NCI-H748 treated with DMSO at 0.1 percent for 48 hours (cell line): ENCODE measurements at places on chromosomes 3 and 15.

DNA sequence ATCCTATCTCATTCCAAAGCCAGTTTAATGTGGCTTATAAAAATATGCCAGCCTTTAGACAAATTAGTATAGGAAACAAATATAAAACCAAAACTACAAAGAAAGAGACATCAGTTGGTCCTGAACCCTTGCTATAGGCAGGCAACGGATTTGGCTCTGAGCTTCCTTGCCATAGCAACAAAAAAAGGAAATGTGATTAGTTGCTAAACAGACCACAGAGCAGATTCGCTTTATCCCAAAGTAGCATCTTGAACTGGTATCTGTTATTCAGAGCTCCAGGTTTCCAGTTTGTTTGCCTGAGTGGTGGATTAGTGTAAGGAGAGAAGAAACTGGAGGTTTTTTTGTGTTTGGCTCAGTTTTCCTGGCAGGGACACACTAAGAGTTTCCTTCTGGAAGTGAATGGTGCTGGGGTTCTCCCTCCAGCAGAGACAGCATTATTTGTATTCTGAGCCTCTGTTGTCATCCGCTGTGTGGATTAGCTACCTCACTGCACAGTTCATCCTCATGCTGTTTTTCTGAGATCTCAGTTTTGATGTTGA lies 44.1 kb downstream of the CHST2 start:
- DNase-seq = no peak

DNA sequence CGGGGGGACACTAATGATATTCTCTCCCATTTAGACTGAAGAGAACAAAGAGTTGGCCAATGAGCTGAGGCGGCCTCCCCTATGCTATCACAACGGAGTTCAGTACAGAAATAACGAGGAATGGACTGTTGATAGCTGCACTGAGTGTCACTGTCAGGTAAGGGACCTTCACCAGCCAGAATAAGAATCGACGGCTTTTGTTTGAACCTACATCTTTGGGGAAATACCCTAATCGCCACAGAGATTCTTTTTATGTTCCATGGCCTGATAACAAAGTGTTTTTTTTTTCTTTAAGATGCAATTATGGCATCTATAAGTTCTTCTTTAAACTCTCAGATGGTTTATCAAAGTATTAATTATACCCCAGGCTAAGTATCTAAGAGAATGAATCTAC lies 3.4 kb downstream of the THBS1 start:
- no peak for DNase-seq

DNA sequence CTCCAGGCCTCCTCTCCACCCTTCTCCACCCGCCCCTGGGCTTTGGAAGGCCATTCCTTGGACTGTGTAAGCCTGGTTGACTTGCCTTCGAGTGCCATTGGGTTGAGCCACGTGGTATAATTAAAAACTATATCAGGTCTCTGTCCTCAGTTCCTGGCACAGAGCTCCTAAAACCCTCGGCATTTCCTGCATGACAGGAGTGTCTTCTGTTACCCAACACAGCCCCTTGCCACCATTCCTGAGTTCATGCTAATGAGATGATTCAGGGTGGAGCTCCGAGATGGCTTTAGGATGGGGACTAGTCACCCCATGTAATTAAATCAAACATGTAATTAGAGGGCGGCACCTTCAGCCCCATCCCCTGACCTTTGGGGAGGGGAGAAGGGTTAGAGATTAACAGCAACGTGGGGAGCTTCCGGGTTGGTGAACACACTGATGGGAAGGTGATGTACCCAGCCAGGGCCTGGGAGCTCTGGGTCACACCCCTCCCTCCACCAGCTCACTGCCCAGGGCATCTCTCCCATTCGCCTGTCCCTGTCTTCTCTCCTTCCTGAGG lies 256.4 kb downstream of the FAM43A start:
- DNase-seq = no peak

GRCh38 chr3:11699083-11699427 lies 55.3 kb upstream of the VGLL4 start:
- DNase-seq = no peak

DNA sequence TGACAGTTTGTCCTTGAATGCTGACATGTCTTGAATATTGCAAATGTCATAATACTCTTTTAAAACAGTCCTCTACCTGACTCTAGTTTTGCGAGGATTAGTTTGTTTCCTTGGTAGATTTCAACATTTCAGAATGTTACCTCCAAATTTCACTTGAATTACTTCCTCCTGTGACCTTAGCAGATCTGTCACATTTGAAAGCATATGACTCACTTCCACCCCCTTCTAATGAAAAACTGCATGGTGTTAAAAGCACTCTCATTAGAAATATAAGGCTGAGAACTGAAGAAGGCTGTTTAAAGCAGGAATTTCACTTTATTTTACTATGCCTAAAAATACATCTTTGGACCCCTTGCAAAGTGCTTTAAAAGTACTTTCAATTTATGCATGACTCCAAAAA lies 598.7 kb upstream of the TGFBR2 start:
- DNase-seq = no peak

DNA sequence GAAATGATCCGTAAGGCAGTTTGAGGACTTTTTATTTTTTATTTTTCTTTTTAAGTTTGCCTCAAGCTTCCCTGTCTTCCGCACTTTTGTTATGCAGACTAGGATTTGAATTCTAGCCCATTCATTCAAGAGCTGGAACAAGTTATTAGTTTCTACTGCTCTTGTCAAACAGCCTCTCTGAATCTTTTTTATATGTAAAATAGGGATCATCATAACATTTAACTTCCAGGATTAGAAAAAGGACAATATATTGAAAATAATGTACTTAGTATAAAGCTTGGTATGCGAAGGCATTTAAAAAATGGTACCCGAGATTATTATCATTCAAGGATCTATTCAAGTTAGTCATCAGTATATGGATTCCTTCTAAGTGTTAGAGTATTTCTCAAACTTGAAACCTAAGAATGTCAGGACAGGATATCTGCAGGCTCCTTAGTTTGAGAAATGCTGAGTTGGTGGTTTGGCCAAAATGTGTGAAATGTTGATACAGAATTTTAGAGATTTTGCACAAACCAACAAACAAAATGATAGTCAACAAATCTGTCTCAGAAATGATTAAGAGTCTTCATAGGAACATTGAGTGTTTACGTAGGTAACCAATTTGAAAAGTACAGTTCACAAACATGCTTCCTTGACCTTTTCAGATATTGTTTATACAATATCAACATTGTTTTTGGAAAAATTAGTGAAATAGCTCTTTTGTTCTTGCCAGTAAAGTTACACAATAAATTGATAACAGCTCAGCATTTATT lies 40.5 kb upstream of the IGSF10 start:
- DNase-seq = no peak

GRCh38 chr3:129934234-129935123 lies 40.0 kb upstream of the TRH start:
- peak; percentile 28 for DNase-seq

DNA sequence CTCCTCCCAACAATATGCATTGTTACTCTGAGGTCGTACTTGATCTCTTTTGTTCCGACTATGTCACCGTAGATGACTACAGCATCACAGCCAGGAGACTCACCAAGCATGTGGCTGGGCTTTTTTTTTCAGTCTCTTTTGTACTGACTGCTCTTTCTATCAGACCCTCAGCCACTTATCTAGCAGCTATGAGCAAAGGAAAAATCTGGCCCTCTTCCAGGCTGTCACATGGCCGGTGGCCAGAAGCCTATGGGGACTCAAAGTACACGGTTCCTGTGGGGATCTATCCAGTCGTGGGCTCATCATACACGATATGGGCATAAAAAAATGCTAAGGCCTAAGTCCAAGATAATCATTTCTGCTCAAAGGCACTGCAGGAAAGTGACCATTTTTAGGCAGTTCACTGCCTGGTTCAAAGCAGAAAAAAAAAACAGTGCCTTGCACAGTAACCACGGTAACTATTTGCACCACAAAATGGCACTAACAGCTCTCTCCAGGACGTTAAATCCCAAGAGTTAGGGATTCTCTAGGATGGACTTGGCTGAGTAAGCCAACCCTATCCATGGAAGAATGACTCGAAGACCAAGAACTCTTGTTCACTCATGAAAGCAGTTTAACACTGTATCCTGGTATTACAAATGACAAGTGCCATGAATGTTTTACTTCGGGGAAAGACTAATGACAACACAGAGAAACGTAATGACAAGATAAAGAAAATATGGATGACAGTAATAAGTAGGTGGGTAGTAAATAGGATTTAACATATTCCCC lies 50.3 kb downstream of the SHQ1 start:
- peak; percentile 71 for DNase-seq

- no peak for DNase-seq
Measured at GRCh38 chr3:32614956-32615355, 44.3 kb upstream of the DYNC1LI1 start.

DNA sequence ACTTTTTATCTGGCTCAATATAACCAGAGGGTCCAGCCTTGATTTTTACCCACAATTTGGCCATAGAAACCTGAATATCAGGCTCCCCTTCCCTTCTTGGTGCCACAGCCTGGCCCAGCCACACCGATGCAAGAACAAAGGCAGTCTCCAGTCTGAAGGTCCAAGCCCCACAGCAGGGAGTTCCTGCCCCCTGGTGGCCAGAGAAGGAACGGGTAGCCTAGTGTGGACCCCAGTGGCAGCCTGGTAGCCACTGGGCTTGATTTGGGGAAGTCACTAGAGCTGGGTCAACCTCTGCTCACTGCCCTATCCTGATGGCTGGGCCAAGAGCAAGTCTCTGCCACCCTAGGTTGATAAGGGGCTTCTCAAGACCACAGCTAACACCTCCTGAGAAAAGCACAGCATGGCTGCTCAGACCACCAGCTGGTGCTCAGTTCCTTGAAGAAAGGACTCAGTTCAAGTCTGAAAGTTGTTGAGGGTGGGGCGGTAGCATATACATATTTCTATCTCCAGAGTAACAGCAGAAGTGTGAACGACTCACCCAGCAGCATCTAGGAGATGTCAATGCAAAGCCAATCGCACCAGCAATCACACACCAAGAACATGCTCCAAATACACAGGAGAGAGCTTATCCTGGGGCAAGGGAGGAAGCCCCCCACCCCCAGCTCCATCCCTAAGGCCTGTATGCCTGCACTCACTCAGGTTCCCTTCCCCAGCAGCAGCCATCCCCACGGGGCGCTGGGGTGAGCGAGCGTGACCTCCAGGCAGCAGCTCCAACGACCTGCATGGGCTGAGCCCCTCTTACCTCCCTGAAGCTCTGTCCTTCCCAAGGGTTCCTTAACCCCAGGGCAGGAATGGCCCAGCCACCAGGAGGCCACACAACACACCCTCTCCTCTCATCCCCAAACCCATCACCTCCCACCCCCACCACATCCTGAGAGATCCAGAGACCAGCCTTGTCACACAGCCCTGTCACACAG lies 7.6 kb downstream of the PFKFB4 start:
- DNase-seq = peak; percentile 4

GRCh38 chr15:61182946-61183345 lies 46.2 kb downstream of the RORA start:
- DNase-seq = no peak

- no peak for DNase-seq
Measured at GRCh38 chr15:70761931-70762468, 1.4 kb downstream of the UACA start.
